ENCODE measurements at places on chromosomes 7 and 10. TPM values are rescaled to one million over a fixed set of nuclear protein-coding genes. Genes with fewer than 3 reads are reported as not detected.

- no peak for DNase-seq
These were observed 332.5 kb downstream of the ZWINT start for GRCh38 chr10:56028298-56029132.

DNA sequence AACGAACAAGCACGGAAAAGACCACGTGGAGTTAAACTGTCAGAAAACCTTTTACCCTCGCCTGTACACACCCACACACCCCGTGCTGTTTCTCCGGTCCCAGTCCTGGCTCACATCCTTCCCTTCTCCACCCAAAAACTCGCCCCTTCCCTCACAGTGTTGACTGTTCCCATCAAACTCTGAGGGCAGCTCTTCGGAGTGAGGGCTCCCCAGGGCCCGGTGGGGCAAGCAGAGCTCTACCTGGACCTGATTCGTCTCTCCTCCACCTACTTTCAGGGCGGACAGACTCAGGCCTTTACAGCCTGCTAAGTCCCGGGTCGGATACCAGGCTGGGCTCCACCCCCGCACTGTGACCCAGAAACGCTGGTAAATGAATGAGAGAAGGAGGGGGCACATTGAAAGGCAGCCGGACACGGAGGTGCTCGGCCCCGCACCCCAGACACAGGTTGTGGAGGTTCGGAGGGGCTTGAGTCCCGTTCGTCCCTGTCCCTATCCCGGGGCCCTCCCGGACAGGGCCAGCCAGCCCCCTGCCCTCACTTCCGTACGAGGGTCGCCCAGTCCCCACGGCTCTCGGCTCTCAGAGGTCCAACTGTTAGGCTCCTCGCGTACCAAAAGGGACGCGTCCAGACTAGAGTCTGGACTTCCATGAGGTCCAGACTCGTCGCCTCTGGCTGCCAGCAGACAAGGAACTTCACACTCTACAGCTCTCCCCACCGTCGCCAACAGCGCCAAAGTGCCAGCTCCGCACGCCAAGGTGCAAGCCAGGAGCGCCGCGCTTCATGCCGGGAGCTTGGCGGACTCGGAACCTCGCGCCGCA lies 31.7 kb upstream of the ASL start:
- DNase-seq = peak; percentile 31

DNA sequence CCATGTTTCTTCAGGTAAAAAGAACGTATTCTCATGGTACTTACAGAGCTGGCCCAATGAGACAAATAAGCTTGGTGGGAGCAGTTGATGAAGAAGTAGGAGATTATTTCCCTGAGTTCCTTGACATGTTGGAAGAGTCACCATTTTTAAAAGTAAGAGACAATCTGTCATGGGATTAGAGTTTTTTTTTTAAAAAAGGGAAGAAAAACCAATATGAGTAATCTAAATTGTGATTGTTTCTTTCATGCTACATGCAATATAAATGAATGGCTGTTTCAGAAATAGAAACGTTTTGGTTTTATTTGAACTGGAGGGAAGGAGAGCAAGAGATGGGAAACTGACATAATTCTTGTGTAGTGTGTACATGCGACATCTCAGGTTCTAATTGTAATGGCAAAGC lies 32.8 kb downstream of the TMEM60 start:
- DNase-seq = no peak

Gene CRHR2
- 0.10 TPM for total RNA-seq

Gene NKX1-2
- total RNA-seq = 0.05 TPM

Gene CDH23
- total RNA-seq = 40.5 TPM

Gene ASAH2
- 0.51 TPM for total RNA-seq

Gene DNAAF5
- total RNA-seq = 27.5 TPM

Data from ovary (tissue), 10 donors.